Right cardiac atrium (tissue), 5 donors: ENCODE measurements at places on chromosomes 11 and 22. TPM values are rescaled to one million over a fixed set of nuclear protein-coding genes. Genes with fewer than 3 reads are reported as not detected.
A peak's percentile ranks its signal among the peaks of the same experiment; 100 is the strongest.

DNA sequence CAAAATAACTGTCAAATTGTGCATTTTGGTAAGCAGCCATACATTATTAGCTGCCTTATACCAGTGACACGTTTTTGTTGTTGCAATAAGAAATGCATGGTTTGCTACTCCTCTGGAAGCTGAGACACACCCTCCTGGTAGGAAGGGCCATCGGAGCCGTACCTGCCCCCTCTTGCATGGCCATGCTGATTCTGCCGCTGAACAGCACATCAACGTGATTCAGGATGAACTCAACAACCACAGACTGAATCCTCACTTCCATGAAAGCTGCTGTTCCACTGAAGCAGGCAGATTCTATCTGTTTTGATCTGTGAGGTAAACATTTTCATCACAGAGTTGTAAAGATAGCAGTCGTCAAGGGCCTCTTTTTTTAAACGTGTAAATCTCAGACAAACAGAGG is 38.6 kb upstream of the TP53AIP1 start:
- DNase-seq = no peak

DNA sequence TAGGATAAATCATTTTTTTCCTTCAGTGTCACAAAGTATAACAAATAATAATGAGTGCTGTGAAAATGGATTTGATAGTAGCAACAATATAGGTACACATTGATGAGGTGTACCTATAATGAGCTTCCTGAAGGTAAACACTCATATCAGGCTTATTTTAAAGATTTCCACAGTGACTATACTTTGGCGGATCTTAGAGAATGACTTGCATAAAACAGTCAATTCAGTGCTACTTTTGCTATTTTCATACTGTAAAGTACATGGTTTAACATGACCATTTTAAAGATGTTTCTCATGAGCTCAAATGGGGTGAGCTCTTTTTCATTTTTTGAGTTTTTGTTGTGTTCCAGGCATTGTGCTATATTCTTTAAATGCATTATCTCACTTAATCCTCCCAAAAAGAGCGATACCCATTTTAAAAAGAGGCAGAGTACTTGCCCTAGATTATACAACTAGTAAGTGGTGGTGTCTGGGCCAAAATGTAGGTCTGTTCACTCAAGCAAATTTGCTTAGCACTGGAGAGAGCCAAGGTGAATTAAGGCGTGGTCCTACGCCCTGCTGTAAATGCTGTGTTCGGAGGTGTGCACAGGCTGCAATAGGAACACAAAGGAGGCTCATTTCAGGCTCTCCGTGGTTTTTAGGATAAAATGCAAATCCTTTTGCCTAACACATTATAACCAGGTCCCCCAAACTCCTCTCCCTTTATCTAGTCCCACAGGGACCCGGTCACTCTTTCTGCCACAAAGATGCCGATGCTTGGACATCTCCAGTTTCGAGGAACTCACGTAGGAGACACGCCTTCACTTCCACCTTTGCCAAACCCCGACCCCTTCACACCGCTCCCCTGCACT is 617 bp upstream of the ALKBH3 start:
- DNase-seq = no peak

GRCh38 chr11:60970369-60970774 is 1.1 kb upstream of the CD6 start:
- peak; percentile 85 for DNase-seq

GGT5 gene
- 46.3 TPM for polyA plus RNA-seq

GRCh38 chr11:124068601-124069110 is 27.5 kb upstream of the OR10G7 start:
- DNase-seq = no peak
